ENCODE measurements at places on chromosomes 2 and 18. TPM values are rescaled to one million over a fixed set of nuclear protein-coding genes. Genes with fewer than 3 reads are reported as not detected.
A peak's percentile ranks its signal among the peaks of the same experiment; 100 is the strongest.

DNA sequence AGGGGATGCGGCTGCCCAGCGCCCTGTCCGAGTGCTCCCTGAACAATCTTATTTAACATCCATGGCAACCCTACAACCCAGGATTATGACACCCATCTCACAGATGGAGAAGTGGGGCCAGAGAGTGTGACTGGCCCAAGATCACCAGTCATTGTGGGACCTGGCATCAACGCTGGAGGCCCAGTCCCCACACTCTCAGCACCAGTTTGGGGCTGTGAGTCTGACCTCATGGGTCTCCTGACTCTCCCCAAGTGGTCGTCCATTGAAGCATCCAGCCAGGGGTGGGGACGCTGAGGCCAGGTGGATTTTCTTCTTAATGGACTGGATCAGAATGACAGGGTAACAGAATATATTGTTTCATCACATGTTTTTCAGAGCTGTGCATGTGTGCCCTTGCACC, 24.5 kb downstream of the MAL start:
- no peak for DNase-seq

GRCh38 chr18:45974088-45974536, 7.0 kb upstream of the EPG5 start:
- peak; percentile 76 for DNase-seq

The ABCB11 gene
- total RNA-seq: 4.6 TPM

- DNase-seq: no peak
Observed at GRCh38 chr2:12109363-12110017, 363.1 kb downstream of the LPIN1 start.

The CAB39 gene
- total RNA-seq: 76.1 TPM

The SMCHD1 gene
- total RNA-seq: 87.2 TPM

DNA sequence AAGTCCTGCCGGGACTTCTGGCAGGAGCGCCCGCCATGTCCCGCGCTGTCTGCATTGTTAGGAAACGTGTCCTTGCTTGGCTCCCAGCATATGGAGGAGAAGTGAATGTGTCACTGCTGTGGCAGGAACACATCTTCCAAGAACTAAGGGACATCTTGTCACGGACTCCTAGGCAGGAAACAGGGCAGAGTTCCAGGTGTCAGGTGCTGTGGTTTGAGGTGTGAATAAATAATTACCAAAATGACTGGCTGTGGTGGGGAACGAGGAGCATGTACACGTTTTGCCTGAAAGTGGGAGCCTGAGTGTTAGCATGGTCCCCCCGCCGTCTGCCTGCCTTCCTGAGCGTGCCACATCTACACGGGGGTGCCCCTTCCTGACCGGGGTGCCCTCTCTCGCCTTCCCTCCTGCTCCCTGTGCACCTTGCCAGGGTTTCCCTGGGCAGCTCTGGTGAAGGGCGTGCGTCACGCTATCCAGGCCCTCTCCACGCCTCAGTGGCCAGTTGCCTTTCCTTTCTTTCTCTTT, 237.5 kb downstream of the LDLRAD4 start:
- DNase-seq: no peak

- DNase-seq: no peak
Observed at GRCh38 chr2:149446748-149447147, 116.4 kb downstream of the LYPD6 start.

DNA sequence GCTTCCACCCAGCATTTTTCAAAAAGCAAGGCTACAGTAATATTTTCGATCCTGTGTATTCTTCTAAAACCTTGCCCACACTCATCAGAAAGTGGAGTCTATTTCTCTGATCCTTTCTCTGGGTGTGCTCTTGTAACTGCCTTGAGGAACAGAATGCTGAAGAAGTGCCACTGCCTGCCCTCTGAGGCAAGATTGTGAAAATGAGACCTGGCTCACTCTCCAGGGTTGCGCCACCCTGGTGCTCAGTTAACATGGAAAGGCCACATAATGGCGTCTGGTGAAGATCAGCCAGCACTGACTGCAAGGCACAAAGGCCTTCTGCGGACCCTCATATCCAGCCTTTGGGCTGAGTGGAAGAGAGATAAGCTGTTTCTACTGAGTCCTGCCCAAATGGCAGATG, 11.2 kb upstream of the SH3RF3 start:
- DNase-seq: no peak
